ENCODE measurements at places on chromosomes 2 and 18.

- peak; percentile 16 for DNase-seq
These were observed 102.6 kb downstream of the HDAC4 start for GRCh38 chr2:239298116-239298804.

DNA sequence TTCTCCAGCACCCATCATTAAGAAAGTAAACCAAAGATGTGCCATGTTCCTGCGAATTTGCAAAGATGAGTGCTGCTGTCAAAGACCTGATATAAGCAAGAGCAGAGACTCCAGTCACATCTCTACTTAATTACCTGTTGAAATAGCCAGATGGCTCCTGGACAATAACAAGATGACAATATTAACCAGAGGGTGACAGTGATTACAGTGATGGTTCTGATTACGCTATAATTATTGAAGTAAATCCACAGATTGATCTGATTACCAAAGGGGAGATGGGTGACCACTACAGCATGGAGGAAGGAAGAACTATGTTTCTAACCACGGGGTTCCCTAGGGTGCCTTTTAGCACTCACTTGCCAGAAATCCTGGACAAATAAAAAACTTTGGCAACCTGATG, 36.5 kb upstream of the AFF3 start:
- DNase-seq, result no peak

DNA sequence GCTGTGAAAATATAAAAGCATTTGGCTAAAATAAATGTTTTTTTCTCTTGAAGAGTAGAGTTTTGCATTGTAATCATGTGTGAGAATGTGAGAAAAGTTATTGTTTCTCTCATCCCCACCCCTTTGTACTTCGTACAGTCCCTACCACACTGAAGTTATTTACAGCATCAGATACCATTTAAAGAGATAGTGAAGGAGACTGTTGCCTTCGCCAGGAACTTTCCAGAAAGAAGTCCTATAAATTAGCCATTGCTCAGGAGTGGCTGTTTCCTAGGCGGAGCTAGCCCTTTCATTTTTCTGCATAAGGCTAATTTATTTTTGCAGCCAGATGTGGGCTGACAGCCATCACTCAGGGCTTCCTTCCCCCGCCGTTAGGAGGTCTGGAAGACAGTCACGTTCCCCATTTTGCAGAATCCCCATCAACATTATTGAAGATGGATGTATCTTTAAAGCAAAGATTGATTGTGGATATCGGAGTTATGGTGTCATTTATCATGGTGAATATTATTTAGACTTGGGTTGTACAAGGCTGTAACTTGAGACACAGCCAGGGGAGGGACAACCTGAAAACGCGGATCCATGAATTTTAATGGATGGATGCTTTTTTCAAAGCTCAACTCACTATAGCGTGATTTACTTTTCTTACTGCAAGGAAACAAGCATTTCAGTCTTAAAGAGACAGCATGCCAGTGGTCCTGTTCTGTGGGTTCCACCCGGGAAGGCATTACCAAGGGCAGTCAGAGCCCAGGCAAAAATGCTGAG, 17.1 kb downstream of the TSHZ1 start:
- no peak for DNase-seq

GRCh38 chr2:60292242-60292641, 261.2 kb downstream of the BCL11A start:
- no peak for DNase-seq

DNA sequence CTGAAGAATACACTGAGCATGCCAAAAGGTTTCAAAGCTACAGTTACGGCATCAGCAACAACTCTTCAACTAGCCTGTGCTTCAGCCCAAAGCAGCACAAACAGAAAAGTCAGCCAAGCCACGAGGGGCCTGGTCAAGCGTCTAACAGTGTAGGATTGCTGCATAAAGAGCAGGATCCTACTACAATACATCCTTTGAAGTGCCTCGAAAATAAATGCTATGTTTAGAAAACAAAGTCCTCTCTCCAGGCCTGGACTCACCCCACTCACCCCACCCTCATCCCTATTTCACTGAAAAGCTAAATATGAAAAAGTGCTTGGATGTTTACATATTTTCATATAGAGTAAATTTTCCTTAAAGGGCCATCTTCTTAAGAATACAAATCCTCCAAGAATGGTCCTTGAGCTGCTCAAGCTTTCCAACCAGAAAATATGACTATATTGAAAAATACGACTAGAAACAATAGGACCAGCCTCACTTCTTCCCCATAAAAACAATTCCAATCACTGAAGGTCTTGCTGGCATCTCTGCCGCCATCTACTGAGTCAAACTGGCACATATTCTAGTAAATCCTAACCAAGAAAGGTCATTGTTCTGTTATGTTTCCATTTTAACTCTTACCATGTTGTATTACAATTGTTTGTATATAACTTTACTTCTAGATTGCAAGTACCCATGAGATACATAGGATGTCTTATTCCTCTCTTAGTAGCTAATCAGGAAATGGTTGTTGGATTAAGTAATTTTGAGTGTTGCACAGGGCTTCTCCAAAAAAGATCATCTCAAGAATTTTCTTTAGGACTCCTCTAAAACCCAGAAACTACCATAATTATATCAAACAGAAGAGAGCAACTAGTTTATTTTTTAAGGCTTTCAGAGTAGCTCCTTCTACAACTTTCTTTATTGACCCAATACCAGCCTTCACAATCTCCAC, 63.6 kb downstream of the CLHC1 start:
- no peak for DNase-seq

DNA sequence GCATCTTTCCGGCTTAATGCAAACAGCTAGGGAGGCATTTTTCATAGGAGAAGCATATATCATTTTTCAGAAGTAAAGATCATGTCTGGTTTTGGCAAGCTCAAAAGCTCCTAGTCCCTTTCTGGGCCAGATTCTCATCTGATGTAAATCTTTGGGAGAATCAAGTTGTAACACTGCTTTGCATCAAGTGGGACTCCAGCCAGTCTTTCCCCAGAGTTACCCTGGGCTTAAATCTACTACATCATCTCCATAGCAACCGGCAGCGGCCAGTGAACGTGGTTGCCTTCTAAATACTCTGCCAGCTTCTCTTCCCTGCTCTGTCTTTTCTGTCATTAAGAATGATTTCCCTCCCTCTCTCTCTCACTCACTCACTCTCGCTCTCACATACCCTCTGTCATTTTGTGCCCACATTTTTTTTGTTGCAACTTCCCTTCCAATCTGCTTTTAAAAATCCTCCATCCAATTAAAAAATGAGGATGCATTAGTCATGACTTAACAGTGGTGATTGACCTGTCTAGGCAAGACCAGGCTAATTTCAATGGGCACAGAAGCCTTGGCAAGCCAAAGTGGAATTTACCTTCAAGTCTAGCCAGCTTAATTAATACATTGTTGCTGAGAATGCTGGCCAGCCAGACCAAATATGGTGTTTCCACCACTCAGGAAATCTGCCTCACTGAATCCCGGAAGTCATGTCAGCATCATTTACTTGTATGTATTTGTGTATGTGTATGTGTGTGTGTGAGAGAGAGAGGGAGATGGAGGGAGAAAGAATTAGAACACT, 93.0 kb downstream of the NRP2 start:
- no peak for DNase-seq

GRCh38 chr2:68771211-68771751, 36.7 kb downstream of the ARHGAP25 start:
- no peak for DNase-seq

- no peak for DNase-seq
These were observed 51.4 kb downstream of the IL1RL2 start for GRCh38 chr2:102238039-102238756.

DNA sequence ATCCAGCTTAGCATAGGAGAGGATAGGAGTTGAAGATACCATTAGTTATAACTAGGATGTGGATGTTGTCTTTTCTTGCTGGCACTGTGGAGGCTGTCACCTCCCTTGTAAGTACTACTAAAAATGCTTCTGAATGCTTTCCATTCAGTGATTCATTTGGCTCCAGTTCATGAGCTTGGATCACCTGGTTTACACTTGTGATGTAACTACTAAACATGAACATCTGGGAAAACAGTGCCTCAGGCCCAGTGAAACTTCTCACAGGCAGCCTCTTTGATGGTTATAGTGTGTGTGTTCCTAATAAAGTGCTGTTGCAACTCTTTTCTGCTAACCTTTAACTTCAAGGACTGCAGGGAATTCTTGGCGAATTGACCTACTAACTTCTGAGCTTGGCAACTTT, 13.0 kb upstream of the SLC9A2 start:
- no peak for DNase-seq

- DNase-seq, result no peak
These were observed 10.2 kb upstream of the TTC32 start for GRCh38 chr2:19911808-19912509.

DNA sequence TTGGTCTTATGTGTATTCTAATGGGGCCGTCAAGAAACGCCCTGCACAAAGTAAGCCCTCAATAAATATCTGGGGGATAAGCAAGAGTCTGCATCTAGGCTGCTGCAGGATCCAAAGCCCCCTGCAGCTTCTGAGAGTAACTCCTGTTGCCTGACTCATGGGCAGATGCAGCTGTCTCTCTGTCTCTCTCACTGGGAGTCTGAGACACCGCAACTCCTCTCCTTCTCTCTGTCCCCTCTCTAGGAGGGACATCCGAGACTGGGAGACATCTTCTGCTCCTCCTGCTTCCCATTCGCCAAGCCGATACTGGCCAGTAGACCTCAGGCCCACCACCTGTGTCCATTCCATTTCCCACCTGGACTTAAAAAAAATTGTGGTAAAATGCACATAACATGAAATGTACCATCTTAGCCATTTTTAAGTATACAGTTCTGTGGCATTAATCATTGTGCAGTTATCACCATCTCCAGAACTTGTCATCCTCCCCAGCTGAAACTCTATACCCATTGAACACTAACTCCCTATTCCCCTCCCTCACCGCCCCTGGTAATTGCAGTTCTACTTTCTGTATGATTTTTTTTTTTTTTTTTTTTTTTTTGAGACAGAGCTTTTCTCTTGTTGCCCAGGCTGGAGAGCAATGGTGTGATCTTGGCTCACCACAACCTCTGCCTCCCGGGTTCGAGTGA, 20.1 kb downstream of the DYSF start:
- no peak for DNase-seq

GRCh38 chr2:29123617-29124349, 8.6 kb downstream of the CLIP4 start:
- DNase-seq, result no peak

DNA sequence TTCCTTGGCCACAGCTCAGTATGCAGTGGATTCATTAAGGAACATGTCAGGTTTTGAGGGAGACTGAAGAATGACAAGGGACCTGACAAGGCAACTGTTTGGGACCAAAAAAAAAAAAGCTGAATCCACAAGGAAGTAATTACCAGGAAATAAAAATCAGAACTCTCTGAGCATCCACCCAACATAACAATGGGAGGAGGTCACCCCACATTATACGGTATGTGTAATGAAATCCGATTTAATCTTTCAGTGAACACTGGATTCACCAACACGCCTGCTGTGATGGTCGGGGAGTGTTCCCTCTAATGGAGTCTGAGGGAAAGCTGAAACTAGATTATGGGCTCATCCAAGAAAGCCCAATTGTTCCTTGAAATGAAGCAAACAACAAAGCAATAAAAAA, 329.3 kb downstream of the ETAA1 start:
- no peak for DNase-seq

- DNase-seq, result no peak
These were observed 279.8 kb downstream of the CELF4 start for GRCh38 chr18:37285825-37286224.

GRCh38 chr2:207624185-207625013, 795 bp downstream of the METTL21A start:
- no peak for DNase-seq

- DNase-seq, result no peak
These were observed 122.0 kb upstream of the SKOR2 start for GRCh38 chr18:47373465-47373864.

- no peak for DNase-seq
These were observed 73.6 kb downstream of the MAIP1 start for GRCh38 chr2:200028998-200029397.

- no peak for DNase-seq
These were observed 549.2 kb upstream of the VWC2L start for GRCh38 chr2:213861638-213862037.

DNA sequence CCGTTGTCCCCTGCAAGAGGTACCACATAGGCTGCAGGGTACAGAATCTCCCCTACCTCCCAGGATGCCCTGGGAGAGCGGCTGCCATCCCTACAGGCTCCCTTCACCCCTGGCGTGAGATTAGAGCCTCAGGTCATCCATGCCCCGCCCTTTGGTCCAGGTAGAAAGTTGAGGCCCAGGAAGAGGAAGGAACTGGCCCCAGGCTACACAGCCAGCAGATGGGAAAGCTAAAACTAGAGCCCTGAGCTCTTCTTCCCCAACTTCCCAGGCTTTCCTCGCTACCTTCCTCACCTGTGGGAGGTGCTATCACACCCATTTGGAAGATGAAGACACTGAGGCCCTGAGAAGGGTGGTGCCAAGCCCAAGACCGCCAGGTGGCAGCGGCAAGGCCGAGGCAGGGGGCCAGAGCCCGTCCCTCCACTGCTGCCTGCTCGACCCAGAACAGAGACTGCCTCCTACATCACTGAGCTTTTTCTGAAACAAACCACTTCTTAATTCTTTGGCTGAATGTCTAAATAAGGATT, 25.8 kb downstream of the CIB4 start:
- DNase-seq, result no peak

DNA sequence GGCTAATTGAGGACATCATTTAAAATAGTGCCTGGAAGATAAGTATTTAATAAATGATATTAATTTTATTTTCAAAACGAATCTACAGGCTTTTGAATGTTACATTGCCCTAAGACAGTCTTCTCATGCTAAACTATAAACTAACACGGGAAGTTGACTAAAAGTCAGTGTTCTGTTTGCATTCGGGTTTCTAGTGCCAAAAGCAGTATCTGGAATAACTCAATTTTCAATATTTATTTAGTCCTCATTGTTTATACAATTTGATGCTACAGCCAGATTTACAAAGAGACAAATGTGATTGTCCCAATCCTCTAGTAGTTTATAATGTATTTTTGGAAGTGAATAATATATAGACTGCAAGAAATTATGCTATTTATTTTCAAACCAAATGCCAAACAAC, 429.2 kb downstream of the LRP1B start:
- DNase-seq, result no peak

DNA sequence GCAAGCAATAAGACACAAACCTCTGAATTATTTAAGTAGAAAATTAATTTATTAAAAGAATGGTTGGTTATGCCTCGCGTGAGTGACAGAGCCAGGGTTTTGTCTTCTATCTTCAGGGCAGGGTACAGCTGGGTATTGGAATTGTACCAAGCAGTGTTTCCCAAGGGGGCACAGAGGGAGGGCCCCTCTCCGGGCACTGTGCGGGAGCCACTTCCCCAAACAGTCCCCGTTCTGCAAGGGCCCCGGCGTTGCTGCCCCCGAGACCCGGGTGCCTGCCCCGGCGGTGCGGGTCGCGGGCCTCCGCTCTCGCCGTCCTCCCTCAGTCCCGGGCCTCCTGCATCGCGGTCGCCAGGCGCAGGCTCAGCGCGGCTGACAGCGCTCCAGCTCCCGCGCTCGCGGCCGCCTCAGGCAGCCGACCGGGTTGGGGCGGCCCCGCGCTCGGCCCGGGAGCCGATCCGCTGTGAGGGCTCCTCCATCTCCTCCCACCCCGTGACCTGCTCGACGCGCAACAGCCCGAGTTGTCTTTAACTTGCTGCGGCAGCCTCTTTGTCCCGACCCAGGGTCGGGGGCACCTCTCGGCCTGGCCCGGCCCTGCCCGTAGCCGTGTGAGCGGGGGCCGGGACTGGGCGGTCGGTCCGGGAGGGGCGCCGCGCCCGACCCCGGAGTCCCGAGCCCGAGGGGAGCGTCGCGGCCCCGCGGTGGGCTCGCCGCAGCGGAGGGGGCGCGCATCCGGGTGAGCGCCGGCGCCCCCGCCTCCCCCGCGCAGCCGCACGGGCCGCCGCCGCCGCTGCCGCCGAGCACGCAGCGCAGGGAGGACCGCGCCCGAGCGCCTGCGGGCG, 620 bp upstream of the GALNT1 start:
- peak; percentile 5 for DNase-seq
